Stimulated activated CD4-positive, alpha-beta T cell treated with anti-CD3 and anti-CD28 coated beads, Interleukin-15, amount 100 ng/mL, for 48 hours (primary cell): ENCODE measurements at places on chromosomes 7 and 10.

DNA sequence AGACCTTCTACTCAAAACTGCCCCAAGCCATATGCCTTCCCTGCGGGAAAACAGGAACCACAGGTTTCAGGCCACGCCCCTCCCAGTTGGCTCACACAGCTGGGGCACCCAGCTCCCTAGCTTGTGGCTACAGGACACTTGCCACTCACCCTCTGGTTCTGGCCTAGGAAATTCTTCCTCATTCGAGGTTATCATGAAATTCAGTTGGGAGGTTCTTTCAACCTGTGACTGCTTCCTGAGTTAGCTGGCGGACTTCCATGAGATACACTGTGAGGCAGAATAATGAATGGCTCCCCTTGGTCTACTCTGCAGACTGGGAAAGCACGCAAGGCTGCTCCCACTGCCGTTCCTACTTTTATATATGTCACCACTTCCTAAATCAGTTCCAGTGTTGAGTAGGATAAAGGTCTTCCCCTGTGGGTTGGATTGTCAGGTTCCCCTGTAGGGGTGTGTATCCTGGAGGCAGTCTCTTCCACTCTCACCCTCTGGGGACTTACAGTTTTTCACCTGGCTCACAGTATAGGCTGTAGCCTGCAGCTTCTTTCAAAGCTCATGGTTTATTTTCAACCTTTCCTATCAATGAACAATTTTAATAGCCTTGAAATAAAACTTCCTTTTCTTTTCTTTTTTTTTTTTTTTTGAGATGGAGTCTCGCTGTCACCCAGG lies 37.0 kb downstream of the GPR22 start:
- DNase-seq: no peak

DNA sequence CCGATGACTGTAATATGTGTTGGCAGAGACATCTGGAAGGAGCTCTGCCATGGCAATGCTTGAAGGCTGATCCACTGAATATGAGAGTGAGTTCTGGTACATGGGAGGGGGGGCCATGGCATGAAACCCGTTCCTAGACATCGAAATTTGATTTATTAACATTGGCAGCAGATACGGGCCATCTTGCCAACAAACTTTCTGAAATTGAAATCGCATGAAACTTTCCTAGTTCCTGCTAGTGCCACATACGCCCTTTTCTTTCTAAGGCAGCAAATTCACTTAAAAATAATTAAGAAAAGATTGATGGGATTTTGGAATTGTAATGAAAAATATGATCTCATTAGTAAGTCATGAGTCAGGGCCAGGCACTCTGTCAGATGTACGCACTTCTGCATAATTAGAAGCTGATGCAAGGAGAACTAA lies 91.8 kb upstream of the KMT2C start:
- no peak for DNase-seq

DNA sequence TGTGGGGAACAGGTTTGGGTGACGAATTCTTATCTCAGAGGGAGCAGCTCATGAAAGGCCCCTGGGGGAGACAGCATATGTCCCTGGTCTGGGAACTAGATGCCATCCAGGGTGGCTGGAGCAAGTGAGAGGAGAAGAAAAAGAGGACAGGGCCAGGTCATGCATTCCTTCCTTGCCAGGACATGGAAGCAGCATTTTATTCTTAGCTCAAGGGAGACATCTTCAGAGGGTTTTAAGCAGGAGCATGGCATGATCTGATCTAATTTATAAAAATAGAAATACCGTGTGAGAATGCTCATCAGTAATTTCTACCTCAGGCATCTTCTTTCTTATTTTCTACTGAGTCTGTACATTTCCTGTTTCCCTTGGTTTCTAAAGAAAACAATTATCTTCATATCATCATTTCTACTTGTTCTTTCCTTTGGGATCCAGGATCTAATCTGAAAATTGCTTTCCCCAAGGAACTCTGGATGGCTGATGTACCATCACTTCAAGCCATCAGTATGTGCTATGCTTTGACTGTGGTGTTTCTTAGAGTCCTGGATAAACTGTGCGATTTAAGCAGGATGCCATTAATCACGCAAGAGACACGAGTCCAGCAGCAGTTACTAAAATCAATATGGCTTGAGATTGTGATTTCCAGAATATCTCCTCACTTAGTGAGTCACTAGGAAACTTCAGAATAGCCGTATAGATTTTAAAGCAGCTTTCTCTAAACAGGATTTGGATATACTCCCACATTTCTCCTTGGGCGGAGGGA lies 386.2 kb downstream of the GALNT17 start:
- DNase-seq: no peak

DNA sequence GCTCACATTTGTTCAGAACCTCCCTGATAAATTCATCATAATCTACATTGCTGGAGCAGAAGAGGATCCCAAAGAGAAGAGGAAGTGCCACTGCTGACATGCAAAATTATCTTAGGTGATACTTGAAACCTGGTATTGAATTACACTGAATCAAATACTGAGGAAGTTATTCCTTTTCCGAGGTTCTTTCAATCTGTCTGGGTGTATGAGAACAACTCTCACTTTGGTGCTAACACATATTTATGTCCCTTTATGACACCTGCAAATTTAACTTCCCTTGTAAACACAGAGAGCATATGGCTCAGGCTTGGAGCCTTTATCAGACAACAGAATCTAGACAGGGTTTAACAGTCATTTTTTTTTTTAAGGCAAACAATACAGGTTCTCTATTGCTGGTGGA lies 131.4 kb downstream of the SRPK2 start:
- DNase-seq: no peak

- DNase-seq: no peak
Measured at GRCh38 chr10:96986200-96986856, 154.2 kb downstream of the LCOR start.

DNA sequence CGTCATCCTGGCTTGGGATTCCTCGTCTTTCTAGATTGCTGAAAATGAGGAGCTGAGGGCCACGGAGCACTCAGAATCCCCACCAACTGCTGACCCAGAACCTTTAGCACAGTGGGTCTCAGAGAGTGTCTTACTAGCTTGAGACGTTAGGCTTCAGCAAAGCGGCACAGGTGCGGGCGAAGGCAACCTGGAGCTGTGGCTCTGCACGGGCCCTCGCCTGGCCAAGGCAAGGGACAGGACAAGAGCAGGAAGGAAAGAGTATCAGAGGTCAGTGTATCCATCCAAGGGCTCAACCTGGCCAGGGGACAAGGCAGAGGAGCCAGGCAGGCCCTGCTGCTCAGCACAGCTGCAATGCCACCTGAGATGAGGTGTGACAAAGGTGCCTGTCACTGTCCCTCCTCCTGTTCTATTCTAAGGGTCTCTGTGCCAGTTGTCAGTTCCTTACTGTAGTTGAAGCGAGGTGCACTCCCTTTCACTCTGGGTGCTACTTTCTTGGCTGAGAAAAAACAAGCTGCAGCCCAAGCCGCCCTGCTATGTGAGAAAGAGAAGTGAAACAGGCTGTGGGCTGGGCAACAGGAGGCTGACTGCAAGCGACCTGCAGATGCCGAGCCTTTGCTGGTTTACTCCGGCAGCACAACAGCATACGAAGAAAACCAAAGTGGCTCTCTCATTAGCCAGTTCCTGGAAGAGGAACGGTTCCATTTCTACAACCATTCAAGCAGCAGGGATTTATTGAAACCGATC lies 33.3 kb upstream of the KDM7A start:
- DNase-seq: peak; percentile 68
